Fibroblast of skin of right quadriceps (primary cell): ENCODE measurements at places on chromosomes 16 and 17.

DNA sequence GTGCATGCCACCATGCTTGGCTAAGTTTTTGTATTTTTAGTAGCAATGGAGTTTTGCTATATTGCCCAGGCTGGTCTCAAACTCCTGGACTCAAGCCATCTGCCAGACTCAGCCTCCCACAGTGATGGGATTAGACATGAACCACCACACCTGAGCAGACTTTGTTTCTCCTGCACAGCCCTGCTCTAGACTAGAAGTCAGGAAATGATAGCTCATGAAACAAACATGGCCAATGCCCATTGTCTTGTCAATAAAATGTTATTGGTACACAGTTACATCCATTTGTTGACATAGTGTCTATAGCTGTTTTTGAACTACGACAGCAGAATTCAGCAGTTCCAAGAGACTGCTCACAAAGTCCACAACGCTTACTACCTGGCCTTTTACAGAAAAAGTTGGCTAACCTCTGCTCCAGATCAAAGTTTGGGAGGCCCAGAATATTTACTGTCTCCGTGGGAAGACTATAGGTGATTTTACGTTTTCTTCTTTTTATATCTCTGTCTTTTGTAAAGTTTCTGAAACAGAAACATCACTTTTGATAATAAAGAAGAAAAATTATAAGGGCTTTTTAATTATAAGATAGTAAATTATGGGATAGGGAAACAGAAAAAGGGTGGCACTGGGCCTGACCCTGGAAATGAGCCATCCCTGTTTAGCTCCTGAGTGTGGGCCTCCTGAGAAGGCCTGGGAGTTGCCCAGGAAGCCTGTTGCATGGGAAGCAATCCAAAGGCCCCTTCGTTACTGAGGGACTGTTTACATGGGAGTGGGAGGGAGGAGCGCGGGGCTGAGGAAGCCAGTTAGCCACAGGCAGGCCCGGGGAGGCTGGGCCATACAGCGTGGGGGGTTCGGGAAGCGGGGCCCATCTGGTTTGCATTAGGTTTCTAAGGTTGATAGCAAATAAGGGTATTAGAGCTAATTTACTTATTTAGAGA, 201.5 kb downstream of the IRF8 start:
- peak; percentile 62 for DNase-seq

GRCh38 chr16:2007081-2007836, 2.4 kb downstream of the ZNF598 start:
- no peak for DNase-seq

DNA sequence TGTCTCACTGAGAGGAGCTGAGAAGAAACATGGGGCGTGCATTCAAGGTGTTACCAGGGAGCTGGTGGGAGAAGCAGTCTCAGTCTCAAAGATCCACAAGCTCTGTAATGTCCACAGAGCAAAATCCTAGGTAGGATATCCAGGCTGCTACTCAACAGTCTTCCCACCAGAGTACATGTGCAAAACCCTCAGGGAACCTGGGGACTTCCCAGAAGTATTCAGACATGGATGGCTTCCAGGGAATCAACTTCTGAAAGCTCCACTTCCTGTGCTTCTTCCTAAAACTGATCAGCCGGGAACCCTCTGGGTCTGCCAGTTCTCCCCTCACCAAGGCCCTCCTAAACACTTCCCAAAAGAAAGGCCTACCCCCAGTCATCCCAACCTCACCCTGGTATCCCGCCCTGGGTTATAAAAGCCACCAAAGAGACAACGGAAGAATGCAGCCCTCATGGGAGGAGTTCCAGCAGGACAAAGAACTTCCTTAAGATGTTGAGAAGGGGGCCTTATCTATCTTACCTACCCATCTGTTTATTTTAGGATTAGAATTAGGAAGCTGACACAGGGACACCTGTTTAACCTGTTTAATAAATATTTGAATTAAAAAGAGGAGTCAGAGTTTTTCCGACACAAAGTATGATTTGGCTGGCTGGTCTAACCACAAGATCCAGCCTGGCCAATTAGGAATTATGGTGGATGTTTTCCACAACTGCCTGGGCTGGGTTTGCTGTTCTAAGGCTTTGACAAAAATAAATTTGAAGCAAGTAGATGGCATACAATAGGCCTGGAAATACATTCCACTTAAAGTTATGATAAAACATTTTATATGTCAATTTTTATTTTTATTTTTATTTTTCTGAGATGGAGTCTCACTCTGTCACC, 37.0 kb downstream of the CUEDC1 start:
- DNase-seq = peak; percentile 60

- peak; percentile 50 for DNase-seq
Observed at GRCh38 chr17:45149669-45150664, 1.7 kb downstream of the HEXIM1 start.

- DNase-seq = peak; percentile 68
Observed at GRCh38 chr17:20263595-20263994, 203.7 kb downstream of the LGALS9B start.

DNA sequence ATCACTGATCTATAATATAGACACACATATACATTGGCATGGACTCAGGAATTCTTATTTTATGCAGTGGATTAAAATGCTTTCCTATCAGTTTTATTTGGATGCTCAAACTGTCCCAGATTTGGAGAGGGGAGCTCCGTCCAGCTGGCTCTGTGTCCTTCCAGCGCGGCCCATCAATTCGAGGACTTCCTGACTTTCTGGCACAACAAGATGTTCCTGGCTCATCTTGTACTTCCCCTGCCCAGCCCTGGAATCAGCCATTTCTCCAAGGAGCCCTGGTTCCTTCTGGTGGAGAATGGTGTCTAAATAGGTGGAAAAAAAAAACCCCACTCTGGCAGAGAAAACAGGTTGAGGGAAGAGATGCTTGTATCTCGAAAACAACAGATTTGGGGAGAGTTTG, 94.5 kb downstream of the CRISPLD2 start:
- DNase-seq = no peak

GRCh38 chr16:7804635-7805195, 472.1 kb downstream of the RBFOX1 start:
- DNase-seq = no peak

DNA sequence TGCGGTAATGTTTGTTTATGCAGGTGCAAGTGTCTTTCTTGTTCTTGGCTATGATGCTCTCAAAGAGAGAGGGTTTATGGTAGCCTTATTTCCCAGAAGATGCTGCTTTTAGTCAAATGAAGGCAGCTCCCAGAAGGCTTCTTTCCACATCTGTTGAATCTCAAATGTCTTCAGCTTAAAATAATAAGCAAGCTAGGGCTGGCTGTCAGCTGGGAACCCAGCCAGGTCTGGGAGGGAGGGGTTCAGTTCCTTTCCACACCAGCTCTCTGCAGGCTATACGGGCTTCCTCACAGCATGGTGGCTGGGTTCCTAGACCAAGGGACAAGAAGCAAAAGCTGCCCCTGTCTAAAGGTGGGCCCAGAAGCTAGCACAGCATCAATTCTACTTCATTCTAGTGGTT, 47.4 kb upstream of the ATF7IP2 start:
- no peak for DNase-seq

DNA sequence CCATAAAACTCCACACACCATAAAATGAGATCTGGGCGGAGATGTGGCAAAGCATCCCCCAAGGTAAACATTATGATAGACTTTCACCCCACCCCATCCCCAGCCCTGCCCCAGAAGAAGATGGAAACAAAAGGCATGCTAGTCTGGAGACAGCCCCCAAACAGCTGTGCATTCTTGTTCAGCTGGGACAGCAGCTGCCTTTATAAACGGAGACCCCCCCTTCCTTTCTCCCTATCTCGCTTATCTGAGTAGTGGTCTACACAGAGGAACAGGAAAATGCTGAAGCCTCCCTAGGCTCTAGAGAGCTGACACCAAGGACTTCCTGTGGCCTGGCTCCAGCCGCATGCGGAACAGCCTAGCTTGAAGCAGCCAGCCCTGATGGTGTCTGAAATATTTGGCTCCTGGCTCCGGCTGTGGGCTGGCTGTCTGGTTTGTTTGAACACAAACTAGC, 190.3 kb upstream of the ANKFN1 start:
- no peak for DNase-seq

DNA sequence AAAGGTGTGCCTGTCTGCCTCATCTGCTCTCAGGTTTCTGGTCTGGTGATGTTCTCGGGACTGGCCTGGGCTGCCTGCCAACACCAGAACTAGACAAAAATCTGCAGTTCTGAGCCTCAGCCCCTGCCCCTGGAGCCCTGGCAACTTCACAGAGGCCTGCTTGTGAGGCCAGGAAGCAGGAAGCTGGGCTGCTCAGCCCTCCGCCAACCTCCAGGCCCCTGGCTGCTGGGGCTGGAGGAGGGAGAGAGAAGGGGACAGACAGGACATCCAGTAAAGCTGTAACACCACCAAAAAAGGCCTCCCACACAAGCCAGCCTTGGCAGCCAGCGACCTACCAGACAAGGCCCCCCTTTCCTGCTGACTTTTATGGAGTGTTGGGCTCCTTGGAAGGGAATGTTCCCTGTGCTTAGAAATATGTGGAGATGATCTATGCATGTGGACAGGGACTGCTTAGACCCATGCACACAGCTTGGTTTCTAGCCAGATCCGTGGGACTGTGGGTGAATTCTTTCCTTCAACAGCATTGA, 157.6 kb downstream of the XYLT1 start:
- DNase-seq = peak; percentile 90

DNA sequence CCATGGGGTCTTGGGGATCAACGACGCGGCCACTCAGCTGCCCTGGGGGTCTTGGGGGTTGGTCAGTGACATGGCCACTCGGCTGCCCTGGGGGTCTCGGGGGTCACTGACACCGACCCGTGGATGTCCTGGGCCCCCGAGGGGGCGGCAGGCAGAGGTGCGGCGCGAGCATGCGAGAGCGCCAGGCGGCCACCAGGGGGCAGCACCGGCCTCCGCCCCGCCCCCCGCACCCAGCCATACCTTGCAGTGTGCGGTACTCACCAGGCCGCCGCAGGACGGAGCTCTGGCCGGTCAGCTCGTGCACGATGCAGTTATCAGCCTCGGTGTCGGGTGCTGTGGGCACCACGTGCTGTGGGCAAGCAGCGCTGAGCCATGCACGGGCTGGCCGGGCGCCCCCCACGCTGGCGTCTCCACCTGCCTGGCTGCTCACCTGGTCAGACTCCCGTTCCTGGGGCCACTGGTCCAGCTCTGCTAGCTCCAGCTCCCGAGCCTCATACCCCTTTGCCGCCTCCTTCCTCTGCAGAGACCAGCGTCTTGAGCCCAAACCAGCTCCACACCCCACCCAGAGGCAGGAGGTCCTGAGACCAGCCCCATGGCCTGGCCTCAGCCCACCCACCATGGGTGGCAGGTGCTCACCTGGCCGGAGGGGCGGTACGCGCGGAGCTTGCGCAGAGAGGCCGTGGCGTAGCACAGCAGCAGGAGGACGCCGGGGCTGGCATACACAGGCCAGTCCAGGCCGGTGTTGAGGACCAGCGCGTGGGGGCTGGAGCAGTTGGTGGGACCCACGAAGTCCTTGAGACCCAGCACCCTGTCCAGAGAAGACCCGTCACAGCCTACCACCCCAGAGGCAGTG, 31.2 kb downstream of the CTU2 start:
- DNase-seq = peak; percentile 77

DNA sequence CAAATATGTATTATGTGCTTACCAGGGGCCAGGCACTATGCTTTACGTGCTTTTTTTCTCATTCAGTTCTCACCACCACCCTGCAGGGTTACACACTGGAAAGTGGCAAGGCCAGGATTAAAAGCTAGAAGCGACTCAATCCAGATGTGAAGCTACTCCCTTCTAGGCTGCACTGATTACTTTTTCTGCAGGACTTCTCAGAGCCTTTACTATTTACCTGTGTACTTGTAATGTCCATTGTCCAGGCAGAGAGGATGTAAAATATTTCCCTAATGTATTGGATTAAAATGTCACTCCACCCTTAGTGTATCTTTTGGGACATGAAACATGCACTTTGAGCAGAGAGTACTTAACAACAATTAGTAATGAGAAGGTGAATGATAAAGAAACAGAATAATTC, 287.5 kb upstream of the EEF2KMT start:
- no peak for DNase-seq

DNA sequence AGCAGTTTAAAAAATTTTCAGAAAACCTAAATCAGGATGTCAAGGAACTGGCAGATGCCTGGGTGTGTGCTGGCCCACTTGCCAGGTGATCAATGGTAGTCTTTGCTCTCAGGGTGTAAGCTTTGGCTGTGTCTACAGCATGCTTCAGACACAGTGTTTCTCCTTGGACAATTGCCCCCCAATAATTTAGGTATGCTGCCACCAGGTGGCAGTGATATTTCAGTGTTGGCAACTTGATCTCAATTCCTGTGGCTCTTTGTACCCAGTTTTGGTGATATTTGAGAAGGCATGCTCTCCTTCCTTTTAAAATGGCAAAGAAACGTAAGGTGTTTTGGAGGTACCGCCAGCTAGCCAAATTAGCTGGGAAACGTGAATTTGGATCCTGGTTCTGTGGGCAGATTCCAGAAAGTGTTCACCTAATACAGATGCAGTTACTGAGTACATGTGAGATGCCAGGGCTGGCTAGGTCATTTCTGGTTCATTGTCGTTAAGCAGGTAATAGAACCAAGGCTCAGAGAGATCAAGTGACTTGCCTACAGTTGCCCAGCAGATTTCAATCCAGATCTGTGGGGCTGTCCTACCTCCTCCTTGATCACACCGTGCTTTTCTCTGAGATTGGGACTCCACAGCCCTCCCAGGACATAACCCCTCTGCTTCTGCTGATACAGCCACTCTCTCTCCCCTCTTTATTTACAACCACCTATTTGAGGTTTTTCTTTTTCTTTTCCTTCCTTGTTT, 155.6 kb upstream of the PLCG2 start:
- peak; percentile 53 for DNase-seq

GRCh38 chr16:66988197-66988788, at the start of gene CES4A:
Gene CES4A (plus strand): TSS chr16:66988589. CDS start chr16:66988773, 184 bp downstream.
- no peak for DNase-seq

- DNase-seq = no peak
Observed at GRCh38 chr17:4326608-4327007, 39.9 kb downstream of the UBE2G1 start.

GRCh38 chr17:81392909-81393654, 2.2 kb upstream of the BAHCC1 start:
- DNase-seq = no peak

GRCh38 chr17:76720941-76721340, 5.5 kb downstream of the JMJD6 start:
- no peak for DNase-seq

GRCh38 chr16:69852815-69853214, 90.7 kb downstream of the WWP2 start:
- no peak for DNase-seq

- DNase-seq = peak; percentile 70
Observed at GRCh38 chr17:42578282-42578869, 847 bp upstream of the PSMC3IP start.

GRCh38 chr17:50269477-50270434, 4.5 kb upstream of the TMEM92 start:
- peak; percentile 86 for DNase-seq

DNA sequence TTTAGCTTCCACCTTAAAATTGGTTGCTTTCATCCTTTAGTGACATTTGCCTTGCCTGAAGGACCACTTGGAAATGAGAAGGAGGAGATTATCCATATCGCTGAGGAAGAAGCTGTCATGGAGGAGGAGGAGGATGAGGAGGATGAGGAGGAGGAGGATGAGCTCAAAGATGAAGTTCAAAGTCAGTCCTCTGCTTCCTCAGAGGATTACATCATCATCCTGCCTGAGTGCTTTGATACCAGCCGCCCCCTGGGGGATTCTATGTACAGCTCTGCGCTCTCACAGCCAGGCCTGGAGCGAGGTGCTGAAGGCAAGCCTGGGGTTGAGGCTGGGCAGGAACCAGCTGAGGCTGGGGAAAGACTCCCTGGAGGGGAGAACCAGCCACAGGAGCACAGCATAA, 11.5 kb upstream of the TMEM106A start:
- DNase-seq = no peak
